Heart left ventricle (tissue), 16 donors: ENCODE measurements at places on chromosomes 3 and 15. TPM values are rescaled to one million over a fixed set of nuclear protein-coding genes. Genes with fewer than 3 reads are reported as not detected.

DNA sequence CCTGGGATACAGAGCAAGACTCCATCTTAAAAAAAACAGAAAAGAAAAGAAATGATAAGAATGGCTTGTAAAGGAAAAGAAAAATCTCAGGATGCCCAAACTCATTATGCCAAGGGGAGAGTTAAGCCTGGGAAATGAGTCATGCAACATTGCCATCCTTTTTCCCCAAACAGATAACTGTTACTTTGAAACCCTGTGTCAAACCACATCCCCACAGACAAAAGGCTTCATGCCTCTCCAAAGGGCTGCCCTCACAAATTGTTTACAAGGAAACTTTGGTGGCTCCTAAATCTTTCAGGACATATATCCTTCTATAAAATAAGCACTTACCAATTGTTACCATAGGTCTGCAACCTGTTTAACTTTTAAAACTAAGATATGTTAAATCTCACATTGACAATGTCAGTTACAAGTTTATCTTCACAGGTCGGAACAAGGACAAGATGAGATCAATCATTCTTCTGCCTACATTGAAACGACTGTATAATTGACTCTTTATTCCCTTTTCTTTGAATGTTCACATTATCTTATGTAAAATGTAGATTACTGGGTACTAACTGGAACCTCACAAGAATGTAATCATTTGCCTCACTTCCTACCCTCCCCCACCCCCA is 18.6 kb upstream of the SENP7 start:
- DNase-seq = no peak

DNA sequence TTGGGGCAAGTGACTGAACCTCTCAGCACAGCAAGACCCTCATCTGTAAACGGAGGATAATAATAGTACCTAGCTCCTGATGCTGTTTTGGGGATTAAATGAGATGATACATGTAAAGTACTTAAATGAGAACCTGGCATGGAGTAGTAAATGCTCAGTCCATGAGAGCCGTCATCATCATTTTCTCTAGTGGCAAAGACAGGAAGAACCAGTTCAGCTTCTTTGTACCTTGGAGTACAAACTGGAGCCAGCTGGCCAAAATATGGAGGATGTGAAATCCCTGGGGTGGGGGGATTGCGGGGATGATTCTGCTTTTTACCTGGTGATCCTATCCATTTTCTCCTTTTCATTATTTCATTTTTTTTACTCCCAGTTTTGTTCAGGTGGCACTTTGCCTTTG is 204.2 kb upstream of the LRRN1 start:
- DNase-seq = no peak

The EIF2A gene
- 112 TPM for total RNA-seq

The ITIH1 gene
- total RNA-seq = not detected

The CLDN16 gene
- total RNA-seq = 0.41 TPM

The GABPB1 gene
- 11.4 TPM for total RNA-seq

The UROC1 gene
- not detected for total RNA-seq

- DNase-seq = no peak
These were observed 101.4 kb upstream of the TRPM1 start for GRCh38 chr15:31202953-31203352.

DNA sequence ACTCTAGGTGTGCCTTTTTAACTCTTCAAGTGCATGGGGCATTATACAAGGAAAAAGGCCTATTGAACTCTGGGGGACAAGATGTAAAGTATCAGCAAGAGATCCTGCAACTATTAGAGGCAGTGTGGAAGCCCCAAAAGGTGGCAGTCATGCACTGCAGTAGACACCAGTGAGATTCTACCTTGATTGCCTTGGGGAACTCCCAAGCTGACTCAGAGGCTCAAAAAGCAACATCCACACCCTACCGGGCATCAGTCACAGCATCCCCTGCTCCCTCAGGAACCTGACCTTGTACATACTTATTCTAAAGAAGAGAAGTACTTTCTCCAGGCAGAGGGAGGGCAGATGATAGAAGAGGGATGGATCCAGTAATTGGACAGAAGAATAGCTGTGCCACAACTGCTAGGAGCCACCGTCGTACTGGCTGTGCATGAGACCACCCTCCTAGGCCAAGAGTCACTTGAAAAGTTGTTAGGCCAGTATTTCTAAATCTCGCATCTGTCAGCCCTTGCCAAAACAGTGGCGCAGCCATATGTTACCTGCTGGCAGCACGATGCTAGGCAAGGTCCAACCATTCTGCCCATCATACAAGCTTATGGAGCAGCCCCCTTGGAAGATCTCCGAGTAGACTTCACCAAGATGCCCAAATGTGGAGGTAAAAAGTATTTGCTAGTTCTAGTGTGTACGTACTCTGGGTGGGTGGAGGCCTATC is 523.1 kb upstream of the FRG2C start:
- no peak for DNase-seq

DNA sequence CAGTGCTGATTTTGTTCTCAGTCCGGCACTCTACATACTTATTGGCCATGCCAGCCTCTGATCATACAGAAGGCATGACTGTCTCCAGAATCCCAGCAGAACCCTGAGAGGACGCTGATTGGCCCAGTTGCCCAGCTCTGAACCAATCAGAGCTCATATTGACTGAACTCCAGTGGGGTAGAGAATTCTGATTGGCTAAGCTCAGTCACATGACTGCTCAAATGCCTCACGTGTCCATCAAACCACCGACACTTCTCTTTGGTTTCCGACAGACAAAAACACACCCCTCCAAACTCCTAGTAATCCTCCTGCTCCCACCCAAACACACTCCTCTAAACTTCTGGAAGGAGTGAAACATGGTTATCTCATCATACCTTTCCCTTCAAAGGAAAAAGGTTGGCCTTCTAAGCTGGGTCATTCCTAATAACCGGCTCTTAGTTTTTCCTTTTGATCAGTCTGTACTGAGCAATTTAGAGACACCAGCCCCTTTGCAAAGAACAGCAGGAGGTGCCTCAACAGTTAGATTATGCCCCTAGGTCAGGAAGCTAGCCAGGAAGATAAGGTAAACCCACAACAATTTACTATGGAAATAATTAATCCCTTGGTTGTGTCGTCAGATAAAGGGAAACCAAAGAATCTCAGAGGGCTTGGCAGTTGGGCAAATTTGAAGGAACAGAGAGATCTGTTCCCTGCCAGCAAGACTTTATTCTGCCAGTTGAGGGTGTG is 187.8 kb downstream of the TLE3 start:
- no peak for DNase-seq

- no peak for DNase-seq
These were observed 90.4 kb downstream of the CMSS1 start for GRCh38 chr3:99907959-99908544.

DNA sequence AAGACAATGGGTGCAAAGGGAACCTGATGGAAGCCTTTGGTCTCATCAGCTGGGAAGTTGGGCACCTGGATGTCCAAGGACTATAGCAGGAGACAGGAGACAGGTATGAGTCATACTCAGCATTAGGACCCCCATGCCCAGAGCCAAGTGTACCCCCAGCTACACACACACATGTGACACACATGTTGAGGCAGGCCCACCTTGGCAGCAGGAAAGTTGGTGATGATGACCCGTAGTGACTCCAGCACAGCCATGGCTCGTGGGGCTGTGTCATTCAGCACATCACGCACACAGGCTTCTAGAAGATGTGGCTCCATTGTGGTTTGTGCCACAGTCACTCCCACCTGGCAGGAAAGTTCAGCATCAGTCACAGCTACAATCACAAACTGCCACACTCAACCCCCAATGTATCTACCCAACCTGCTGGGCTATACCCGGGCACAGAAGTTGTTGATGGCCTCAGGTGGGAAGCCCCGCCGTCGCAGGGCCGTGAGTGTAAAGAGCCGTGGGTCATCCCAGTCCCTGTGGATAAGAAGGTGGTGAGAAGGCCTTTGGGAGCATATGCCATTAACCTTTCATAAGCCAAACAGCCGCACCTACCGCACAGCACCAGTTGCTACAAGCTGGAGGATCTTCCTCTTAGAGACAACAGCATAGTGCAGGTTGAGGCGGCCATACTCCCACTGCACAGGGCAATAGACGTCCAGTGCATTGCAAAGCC is 5.2 kb upstream of the QRICH1 start:
- DNase-seq = no peak

The MRPL46 gene
- total RNA-seq = 86.6 TPM

GRCh38 chr15:64530472-64530871 is 70.1 kb downstream of the ZNF609 start:
- no peak for DNase-seq

DNA sequence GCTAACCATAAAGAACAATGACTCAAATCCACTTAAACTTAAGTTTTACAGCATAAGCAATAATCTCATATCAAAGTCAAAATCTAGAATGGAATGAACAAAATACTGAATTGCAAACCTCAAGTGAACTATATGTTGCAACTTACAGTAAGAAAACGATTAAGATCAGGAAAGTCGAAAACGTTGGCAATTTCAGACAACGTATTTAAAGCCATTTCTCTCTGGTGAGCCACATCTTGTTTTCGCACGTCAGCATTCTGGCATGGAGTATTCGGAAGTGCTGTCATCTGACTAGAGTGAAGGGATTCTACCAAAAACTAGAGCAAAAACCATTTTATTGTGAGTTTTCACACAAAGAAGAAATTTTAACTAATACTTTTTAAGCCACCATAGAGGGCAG is 28.5 kb downstream of the ATR start:
- no peak for DNase-seq

The CHRD gene
- 2.0 TPM for total RNA-seq

DNA sequence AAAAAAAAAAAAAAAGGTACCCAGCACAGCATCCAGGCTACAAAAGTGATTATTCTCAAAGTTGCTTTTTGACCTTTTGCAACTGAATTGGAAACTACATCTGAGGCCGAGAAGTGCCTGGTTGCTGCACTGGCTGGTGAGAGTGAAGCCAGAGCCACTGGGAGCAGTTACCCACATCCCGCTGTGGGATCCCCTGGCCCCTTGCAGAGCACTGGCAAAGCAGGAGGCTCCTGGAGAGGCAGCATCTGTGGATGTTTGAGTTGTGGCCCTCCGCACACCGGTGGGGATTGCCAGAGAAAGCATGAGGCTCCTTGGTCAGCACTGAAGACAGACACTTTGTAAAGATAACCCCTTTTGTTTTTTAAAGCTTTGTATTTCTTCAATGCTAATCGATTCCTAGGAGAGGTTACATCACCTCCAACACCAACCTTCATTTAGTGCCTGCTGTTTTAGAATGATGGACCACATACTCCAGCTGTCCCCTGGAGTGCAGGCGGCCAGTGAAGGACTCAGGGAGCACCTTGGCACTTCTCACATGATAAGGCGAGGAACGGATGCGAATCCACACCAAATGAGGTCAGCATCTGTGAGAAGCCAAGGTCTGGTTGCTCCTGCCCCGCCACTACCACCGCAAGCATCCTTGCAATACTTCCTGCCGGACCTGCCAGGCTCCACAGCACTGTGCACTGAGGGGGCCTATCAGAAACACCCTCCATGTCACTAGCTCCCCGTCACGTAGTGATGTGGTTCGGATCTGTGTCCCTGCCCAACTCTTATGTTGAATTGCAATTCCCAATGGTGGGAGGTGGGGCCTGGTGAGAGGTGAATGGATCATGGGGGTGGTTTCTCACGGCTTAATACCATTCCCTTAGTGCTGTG is 256.5 kb downstream of the GABRB3 start:
- no peak for DNase-seq

The ARGFX gene
- total RNA-seq = not detected

The IL20RB gene
- 0.31 TPM for total RNA-seq

DNA sequence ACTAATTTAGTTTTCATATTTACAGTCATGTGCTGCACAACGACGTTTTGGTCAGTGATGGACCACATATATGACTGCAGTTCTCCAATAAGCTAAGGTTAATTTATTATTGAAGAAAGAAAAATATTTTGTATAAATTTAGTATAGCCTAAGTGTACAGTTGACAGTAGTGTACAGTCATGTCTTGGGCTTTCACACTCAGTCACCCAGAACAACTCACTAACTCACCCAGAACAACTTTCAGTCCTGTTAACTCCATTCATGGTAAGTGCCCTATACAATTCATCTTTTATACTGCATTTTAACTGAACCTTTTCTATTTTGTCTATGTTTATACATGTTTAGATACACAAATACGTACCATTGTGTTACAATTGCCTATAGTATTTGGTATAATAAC is 3.8 kb upstream of the GABRR3 start:
- no peak for DNase-seq

DNA sequence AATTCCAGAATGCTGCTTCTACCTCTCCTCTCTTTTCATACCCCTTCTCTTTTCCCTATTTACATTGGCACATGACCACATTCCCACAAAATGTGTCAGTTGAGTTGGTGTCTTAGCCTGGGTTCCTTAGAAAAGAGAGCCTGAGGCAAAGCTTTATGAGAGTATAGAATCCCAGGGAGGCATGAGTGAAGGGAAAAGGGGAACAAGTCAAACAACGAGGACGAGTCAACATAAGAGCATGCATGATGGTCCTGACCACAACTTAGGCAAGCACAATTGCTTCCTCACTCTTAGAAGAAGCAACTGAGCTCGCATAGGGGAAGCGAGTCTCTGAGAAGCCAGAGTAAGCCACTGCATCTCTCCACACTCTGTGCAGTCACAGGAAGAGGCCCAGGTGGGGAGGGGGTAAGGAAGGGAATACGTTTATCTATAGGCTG is 15.4 kb upstream of the ZNF774 start:
- DNase-seq = no peak

GRCh38 chr15:32694222-32694983 is 23.4 kb upstream of the GREM1 start:
- no peak for DNase-seq

The PRICKLE2 gene
- 4.7 TPM for total RNA-seq

The MEIS2 gene
- 49.7 TPM for total RNA-seq

GRCh38 chr3:86793786-86794185 is 197.2 kb downstream of the VGLL3 start:
- DNase-seq = no peak

- no peak for DNase-seq
These were observed 116.0 kb upstream of the LRRN1 start for GRCh38 chr3:3683261-3683660.

The ZNF385D gene
- total RNA-seq = 12.3 TPM

DNA sequence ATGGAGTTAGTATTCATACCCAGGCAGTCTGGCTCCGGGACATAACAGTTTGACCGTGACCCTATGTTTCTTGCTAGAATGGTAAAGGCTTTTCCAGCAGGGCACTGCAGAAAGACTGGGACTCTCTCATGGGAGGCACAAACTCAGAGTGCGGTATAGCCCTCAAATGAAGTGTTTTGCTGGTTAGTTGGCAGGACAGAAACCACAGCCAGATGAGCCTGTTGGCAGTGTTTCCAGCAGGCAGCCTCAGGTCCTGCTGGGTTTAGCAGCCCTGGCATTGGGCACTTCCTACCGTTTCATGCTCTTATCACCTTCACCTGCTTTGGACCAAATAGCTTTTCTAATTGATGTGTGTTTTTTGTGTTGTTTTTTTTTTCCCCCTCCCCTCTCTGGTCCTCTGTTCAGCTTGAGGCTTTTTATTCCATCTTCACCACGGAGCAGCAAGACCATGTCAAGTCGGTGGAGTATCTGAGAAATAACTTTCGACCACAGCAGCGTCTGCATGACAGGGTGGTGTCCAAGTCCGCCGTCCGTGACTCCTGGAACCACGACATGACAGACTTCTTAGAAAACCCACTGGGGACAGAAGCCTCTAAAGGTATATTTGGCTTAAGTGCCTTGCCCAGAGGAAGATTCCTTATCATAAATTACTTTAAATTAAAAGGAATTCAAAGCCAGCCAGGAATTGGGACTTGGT is 205.6 kb downstream of the FEZF2 start:
- DNase-seq = no peak

- no peak for DNase-seq
These were observed 1325.8 kb upstream of the ALCAM start for GRCh38 chr3:104040896-104041295.

- DNase-seq = no peak
These were observed 87.3 kb upstream of the ROPN1 start for GRCh38 chr3:124078953-124079911.
